ENCODE measurements at places on chromosomes 7 and 10.

DNA sequence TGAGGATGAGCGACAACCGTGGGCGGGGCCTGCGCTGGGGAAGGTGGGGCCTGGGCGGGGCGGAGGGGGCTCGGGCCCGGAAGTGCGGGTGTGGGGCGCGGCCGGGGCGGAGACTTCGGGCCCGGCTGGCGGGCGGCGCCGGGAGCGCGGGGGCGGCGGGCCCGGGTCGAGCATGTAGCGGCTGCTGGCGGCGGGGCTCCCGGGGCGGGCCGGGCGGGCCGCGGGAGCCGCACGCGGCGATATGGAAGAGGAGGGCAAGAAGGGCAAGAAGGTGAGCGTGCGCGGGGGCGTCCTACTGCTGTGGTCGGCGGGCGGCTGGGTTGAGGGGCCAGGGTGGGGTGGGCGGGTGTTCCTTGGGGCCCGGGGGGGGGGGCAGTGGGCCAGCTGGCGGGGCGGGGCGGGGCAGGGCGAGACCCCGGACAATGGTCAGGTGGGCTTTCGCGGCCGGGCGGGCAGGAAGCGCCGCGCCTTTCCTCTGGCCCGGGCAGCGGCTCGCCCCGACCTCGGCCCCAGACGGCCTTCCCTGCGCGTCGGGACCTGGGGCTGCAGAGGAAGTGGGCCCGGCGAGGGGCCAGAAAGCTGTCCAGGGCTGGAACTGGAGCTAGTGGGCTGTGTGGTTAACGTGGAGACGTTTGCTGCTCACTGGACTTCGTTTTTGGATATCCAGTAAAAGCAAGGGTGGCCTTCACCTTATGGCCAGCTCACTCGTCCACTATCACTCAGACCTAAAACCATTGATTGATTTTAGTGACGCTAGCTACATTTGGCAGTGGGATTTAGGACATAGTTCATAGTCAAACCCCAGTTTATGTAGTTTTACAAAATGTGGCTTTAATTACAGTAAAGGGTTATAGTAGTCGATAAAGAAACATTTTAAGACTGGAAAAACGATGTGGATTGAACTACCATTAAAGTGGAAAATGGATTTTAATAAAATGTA lies at the start of gene CCM2:
Gene CCM2 (plus strand): TSS at position 109 of the 940 bp plus-strand sequence. CDS start 133 bp downstream, at position 242.
- peak; percentile 70 for DNase-seq

DNA sequence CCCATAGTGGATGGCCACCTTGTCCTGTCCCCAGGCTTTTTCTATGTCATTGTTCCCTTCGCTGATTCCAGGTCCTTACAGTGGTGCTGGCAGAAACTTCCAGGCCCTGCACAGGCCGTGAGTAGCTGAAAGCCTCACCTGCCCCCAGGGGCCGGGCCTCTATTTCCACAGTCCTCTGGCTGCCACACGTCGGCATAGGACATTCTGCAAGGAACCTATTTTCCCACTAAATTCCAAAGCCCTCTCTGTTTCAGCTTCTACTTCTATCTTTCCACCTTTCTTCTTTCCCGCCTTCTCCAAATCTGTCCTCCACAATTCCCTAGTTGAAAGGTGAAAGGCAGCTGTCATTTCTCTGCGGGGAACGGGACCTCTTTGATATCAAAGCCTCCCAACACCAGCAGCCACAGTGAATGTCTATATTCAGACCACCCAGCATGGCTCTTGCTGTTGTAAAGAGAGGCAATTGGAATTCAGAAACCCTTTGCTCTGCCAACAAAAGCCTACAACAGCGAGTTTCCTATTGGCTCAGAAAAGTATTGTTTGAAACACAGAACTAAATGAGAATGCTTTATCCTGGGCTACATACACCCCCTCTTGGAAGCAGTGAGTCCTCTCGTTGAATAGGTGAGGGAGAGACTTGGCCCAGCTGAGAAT lies 607.7 kb downstream of the GALNT17 start:
- no peak for DNase-seq

DNA sequence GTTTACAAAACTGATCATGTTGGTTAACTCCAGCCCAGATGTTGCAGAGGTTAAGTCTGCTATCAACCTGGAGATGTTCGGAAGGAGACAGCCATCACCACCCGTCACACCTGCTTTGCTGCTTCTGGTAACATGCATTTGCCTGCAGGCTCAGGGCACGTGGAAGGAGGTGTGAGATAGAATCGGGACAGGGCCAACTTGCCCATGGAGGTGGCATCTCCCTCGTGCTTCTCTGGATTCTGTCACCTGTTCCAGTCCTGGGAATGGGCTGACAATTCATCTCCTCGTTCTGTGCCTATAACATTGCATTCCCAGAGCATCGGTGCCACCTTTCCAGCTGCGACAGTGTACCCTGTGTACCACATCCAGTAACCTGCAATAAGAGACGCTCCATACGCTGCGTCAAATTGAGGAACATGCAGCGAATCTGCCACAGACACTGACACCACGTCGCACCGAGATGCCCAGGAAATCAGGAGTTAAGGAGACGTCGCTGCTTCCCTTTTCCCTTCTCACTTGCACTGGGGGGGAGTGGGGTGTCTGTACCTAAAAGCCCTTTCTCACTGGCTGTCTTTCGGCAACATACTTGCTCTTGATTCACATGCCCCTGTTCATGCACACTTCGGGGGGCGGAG lies 65.8 kb downstream of the ADARB2 start:
- DNase-seq: no peak

GRCh38 chr10:126087153-126087680 lies 190.9 kb downstream of the FANK1 start:
- DNase-seq: no peak

- DNase-seq: no peak
Observed at GRCh38 chr10:19480353-19480752, 335.9 kb upstream of the PLXDC2 start.

- no peak for DNase-seq
Observed at GRCh38 chr7:41715000-41715399, 12.1 kb upstream of the INHBA start.

GRCh38 chr10:30854656-30855055 lies 177.0 kb downstream of the ZNF438 start:
- no peak for DNase-seq

DNA sequence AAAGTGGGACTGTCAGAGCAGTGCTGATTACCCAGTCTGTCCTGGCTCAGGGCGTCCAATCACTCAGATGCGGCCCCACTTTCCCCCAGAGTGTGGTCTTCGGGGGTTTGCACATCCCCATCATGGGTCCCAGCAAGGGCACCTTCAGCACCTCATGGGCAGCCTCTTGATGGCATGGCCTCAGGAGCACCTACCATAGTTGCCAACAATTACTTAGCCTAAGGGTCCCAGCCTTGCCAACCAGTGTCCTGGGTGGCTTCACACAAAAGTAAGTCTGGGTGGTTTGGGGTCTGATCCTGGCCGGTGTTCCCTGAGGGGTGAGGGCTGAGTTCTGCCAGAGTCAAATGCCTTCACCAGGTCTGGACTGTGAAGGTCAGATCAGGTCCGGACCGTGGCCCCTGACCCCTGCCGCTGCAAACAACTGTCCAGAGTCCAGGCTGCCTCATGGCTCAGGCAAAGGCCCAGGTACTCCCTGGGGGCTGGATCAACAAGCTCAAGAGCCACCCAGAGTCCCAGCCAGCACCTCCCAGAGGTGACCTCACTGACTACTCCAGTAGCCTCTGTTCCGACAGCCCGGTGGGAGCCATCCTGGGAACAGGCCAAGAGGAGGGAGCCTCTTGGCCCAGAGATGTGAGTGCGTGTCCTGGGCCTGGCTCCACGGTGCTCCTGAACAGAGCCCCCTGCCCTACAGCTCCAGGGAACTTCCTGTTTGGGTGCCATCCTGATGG lies 6.2 kb upstream of the MARVELD1 start:
- no peak for DNase-seq

GRCh38 chr10:114501650-114502049 lies 97.3 kb upstream of the AFAP1L2 start:
- no peak for DNase-seq

- DNase-seq: no peak
Observed at GRCh38 chr7:25663877-25664276, 435.6 kb upstream of the NPVF start.

GRCh38 chr7:77800158-77800557 lies 1.6 kb downstream of the PHTF2 start:
- DNase-seq: no peak

DNA sequence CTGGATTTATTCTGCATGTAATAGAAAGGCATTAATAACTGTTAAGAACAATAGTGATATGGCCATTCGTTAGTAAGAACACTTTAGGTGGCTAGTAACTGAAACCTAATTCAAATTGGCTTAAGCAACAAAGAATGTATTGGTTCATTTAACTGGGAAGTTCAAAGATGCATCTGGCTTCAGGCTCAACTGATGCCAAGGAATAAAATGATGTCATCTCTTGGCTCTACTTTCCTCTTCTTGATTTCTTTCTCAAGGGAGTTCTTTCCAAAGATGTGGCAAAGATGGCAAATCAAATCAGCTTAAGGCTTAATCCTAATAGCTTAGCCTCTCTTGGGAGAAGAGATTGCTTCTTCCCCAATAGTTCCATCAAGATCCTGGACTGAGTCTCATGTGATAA lies 51.6 kb downstream of the PIK3CG start:
- no peak for DNase-seq

DNA sequence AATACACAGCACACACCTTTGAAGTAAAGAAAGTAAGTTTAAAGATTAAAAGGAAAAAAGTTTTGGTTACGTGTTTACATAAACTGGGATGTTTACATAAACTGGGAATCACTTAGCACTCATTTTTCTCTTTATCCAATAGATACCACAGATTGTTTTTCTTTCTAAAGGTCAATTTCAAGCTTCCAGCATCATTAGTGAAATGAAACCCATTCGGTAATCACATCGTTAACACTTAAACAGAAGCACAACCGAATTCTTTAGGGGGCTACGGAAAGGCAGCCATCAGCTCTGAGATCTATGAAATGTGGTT lies 1.1 kb downstream of the ODAD2 start:
- no peak for DNase-seq

DNA sequence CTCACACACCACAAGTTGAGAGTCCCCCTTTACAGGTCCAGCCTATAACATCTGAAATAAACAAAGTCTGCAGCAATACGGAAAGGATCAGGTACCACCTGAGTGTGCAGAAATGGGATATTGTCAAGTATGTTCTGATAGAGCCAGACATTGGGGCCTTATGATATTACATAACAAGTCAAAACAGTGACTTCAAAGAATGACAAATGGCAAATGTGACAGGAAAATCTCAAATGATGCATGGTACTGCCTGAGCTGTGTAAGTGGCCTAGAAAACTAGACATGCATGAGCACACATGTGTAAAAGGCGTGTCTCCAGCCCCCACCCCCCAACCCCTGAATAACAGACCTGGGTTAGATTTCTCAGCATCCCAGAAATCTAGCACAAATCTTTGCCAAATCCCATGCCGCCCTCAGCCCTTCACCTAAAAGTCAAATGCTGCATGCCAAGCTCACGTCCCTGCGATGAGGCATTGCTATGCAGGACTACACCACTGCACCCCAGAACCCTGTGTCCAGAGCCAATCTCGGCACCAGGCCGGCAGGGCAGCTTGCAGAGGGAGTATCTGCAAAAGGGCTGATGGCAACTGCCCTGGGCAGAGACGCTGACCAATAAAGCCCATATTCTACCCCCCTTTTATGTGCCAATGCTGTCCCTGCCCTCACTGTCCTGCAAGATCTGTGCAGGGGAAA lies 58.8 kb downstream of the PRKAG2 start:
- DNase-seq: no peak

Data from suppressor macrophage treated with lipopolysaccharide for 4 hours (primary cell).